Right cardiac atrium (tissue), 5 donors: ENCODE measurements at places on chromosomes 1 and 21. TPM values are rescaled to one million over a fixed set of nuclear protein-coding genes. Genes with fewer than 3 reads are reported as not detected.

The CD164L2 gene
- not detected for polyA plus RNA-seq

The MIXL1 gene
- not detected for polyA plus RNA-seq

The LCE2A gene
- polyA plus RNA-seq: not detected

The CRYBG2 gene
- not detected for polyA plus RNA-seq

The TNFAIP8L2 gene
- 2.1 TPM for polyA plus RNA-seq

The ANKRD65 gene
- polyA plus RNA-seq: 4.5 TPM

The VAV3 gene
- polyA plus RNA-seq: 0.79 TPM

The ERRFI1 gene
- 12.8 TPM for polyA plus RNA-seq

The KCNJ15 gene
- 0.18 TPM for polyA plus RNA-seq

The CD53 gene
- polyA plus RNA-seq: 7.1 TPM

The SERPINC1 gene
- polyA plus RNA-seq: 0.18 TPM

The CFHR5 gene
- not detected for polyA plus RNA-seq

The FGR gene
- polyA plus RNA-seq: 3.5 TPM

The GBP6 gene
- 0.05 TPM for polyA plus RNA-seq

The FMO1 gene
- 0.61 TPM for polyA plus RNA-seq

The KCNJ6 gene
- not detected for polyA plus RNA-seq

The LORICRIN gene
- not detected for polyA plus RNA-seq

The ASCL5 gene
- polyA plus RNA-seq: not detected
